ENCODE measurements at places on chromosomes 7 and 10.

GRCh38 chr7:36355490-36355889 lies 34.2 kb upstream of the ANLN start:
- DNase-seq, result no peak

- no peak for DNase-seq
These were observed 36.5 kb downstream of the COA1 start for GRCh38 chr7:43692582-43693373.

DNA sequence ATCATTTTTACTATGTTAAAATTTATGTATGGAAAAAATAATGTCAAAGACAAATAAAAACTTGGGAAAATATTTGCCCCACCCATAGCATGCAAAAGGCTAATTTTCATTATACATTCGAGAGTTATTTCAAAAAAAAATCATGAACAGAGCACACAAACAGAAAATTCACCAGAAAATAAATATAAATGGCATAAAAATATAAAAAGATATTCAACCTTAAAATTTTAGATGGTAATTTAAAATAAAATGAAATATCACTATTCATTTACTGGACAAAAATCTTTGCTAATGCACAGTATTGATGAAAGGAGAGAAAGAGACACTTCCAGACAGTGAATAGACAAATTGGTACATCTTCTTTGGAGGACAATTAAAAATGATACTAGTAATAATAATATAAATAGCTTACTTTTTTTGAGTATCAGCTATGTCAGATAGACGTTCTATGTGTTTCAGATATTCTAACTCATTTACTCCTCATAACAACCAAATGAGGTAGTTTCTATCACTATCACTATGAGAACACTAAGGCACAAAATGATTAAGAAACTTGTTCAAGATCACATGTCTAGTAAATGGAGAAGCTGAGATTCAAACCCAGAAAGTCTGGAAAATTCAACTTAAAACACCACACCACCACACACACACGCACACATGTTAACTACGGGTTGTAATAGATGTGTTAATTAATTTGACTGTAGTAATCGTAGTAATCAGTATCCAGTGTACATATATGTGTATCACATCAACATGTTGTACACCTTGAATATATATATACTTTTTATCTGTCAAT lies 63.0 kb downstream of the CCDC71L start:
- no peak for DNase-seq

GRCh38 chr7:18030758-18031157 lies 3.1 kb upstream of the PRPS1L1 start:
- no peak for DNase-seq

DNA sequence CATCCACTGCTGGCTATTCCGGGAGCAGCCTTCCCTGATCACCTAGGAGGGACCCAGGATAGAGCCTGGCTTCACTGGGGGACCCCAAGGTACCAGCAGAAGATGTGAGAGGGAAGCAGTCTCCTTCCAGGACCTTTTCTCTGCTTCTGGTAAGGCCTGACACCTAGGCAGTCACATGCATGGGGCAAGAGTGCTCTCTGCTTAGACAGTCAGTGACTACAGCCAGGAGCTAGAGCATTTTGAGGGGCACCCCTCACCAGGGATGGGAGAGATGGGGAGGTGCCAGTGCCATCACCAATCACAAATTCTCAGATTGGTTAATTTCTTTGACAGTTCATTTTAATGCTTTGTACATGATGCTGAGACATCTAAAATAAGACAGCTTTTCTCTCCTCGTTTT lies 13.9 kb upstream of the ADO start:
- DNase-seq, result no peak

- no peak for DNase-seq
These were observed 373.5 kb downstream of the SEMA3D start for GRCh38 chr7:84813376-84813775.

GRCh38 chr10:97188261-97188711 lies 2.5 kb upstream of the SLIT1 start:
- DNase-seq, result no peak

GRCh38 chr7:101363734-101364374 lies 1.2 kb downstream of the COL26A1 start:
- DNase-seq, result peak; percentile 54

DNA sequence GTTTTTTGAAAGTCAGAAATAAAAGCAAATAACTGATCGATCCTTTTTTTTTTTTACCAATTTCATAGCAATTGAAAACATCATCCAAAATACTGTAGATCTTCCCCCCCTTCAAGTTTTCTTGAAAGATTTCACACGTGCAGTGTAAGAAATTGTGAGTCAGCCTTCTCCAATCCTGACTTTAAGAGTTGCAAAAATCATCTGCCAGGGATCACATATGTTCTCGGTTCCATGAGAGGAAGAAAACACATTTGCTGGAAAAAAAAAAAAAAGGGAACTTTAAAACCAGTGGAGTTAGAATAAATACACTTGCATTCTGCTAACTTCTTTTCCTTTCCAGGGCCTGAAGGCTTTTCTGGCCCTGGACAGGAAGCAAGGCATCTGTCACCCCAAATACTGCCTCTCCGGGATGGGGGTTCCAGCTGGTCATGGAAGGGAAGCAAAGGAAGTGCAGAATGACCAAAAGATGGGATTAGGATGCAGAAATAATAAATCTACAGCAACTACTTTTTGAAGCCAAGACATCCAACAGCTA lies 198.4 kb upstream of the KIAA1217 start:
- DNase-seq, result no peak

DNA sequence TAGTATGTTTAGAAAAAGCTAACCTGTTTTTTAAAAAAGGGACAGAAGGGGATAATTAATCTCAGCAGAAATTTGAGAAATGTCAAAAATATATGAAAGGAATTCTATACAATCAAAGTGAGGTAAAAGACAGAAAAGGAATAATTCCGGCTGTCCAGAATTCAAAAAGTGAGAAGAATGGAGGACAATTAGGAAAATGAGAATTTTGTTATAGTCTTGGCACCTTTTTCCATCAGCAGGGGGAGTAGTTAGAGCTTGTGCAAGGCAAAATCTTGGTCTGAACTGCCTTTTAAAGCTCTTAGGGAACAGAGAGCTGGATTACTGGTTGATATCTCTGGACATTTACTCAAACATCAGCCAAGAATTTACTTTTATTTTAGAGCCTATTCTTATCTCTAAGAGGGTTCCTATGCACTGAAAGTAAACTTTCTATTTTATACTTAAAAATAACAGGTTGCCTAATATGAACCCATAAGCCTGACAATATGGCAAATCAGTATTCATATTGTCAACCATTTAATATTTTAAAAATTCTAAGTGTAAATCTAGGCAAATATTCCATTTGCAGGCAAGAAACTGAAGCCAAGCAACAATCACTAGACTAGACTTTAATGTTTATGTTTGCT lies 185.6 kb downstream of the ANK3 start:
- DNase-seq, result no peak

GRCh38 chr10:91683975-91684374 lies 51.1 kb upstream of the PPP1R3C start:
- DNase-seq, result no peak

DNA sequence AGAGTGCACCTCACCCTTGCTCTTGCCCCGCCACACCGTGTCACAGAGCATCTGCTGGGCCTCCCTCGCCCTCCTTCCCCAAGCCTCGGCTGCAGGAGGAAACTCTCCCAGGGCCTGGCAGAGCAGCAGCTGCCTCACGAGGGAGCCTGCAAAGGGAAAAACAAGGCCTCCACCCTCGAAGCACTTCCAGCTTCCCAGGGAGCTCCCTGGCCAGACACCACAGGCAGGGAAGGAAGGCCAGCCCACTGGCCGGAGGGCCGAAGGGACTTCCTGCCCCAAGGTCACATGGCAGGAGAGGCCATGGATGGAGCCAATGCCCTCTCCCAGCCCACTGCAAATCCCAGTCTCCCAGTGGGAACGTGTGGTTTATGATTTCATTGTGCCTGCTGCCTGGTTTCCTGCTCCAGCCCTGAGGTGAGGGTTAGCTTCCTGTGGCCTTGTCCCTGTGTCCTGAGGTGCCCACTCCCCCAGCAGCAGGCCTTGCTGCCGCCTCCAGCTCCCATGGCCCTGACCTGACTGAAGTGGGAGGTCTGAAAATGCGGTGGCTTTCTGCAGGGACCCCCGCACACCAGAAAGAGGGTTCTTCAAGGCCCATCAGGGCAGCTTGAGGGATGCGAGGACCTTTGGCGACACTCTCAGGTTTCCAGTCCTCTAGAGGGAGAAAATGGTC lies 100.5 kb upstream of the PPIF start:
- DNase-seq, result no peak

DNA sequence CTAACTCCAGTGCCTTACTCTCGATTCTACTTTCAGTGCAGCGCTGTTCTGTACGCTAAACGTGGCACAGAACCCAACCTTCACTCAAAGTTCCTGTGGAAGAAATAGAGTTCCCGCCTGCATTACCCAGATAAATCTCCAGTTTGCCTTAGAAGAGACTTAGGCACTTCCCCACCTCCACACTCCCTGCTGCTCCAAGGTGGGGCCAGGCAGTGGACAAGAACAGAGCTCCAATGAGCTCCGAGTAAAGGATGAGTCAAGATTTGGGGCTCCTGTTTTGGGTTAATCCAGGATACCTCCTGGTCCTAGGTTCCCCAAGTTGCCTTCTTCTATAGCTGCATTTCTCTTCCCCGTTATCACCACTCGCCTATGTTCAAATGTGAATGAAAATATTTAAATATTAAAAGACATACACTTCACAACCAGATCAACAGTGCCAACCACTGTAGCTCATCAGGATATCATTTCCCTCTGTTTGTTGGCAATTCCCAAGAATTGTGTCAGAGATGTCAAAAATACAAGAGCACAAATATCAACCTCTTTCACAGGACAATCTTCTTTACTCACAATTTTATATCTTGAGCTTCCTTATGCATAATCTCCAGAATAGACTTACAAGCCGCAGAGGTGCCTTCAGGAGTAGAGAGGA lies 48.0 kb downstream of the MALSU1 start:
- no peak for DNase-seq

DNA sequence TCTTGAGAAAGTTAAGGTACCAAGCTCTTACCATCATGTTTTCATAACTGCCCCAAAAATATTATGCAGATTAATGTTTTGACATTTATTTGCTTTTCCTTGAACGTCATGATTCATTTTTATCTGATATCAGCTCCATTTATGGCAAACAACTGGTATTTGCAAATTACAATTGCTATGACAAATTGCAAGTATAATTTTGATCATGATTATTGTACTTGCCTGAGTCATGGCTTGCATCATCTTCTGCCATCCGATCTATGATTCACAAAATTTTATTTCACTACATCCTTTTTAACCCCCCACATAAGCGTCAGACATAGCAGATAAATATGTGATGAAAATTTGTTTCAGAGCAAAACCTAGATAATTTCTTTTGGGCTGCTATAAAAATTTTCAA lies 155.0 kb downstream of the STK31 start:
- no peak for DNase-seq

DNA sequence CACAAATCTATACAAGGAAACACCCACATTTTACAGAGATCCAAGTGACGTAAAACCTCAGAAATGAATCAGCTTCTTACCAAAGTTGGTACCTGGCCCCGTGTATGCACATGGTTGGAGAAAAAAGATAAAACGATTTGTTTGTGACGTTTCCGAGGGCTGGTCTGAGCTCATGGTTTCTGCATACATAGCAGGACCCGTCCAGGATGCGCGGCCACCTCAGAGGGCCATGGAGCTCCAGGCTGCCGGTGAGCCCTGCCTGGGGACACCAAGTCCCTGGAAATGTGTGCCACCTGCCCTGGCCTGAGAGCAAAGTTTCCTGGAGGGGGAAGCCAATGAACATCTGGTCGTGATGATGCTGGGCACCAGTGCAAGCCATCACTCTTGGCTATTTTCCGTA lies 402.6 kb upstream of the MKI67 start:
- no peak for DNase-seq

- DNase-seq, result no peak
These were observed 65.9 kb upstream of the FZD1 start for GRCh38 chr7:91198371-91198770.

GRCh38 chr7:126483972-126484371 lies 768.8 kb downstream of the GRM8 start:
- no peak for DNase-seq

GRCh38 chr7:77687747-77688144 lies 8.5 kb upstream of the RSBN1L start:
- DNase-seq, result no peak

GRCh38 chr7:35630024-35630972 lies 64.6 kb downstream of the HERPUD2 start:
- DNase-seq, result no peak

GRCh38 chr10:97789770-97790397 lies 18.1 kb upstream of the SFRP5 start:
- no peak for DNase-seq

GRCh38 chr10:67004690-67005089 lies 78.9 kb downstream of the LRRTM3 start:
- no peak for DNase-seq

- no peak for DNase-seq
These were observed 51.0 kb downstream of the FAM171A1 start for GRCh38 chr10:15320118-15320517.

GRCh38 chr10:4725917-4726606 lies 99.9 kb upstream of the AKR1E2 start:
- no peak for DNase-seq

- peak; percentile 22 for DNase-seq
These were observed 24.6 kb upstream of the ITGA8 start for GRCh38 chr10:15744217-15744865.

DNA sequence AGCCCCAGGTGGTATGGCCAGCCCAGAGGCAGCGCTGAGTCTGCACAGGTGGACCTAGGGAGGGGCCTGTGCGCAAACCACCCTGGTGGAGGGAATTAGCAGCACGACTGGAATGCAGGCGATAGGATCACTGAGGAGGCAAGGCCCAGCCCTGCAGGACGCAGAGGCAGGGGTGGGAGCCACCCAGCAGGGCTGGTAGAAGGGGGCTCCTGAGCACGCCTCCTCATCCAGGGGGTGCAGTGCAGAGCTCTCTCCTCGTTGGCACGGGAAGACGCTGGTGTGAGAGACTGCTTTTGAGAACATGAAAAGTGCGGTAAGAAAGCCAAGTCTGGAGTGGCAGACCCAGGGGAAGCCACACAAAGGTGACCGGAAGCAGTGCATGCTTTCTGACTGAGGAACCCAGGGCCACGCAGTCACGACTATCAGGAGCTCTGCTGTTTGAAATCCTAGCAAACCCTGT lies 6.0 kb downstream of the FXYD4 start:
- DNase-seq, result no peak

DNA sequence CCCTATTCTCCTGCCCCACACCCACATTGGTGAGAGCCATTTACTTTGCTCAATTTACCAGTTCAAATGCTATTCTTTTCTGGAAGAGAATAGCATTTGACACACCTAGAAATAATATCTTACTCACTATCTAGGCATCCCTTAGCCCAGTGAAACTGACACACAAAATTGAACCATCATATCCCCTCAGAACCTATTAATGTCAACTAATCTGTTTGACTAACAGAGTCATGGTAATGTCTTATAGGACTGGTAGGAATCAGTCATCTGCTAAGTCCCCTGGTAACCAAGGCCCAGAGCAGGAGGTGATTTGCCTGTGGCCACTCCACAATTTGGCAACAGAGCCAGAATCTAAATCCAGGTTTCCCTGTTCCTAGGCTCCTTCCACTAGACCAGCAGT lies 63.3 kb downstream of the PPP1R3C start:
- DNase-seq, result no peak

GRCh38 chr7:139737221-139738100 lies 40.3 kb downstream of the HIPK2 start:
- peak; percentile 12 for DNase-seq

Data from stimulated activated CD4-positive, alpha-beta T cell treated with anti-CD3 and anti-CD28 coated beads, Interleukin-4, amount 100 ng/mL, for 48 hours (primary cell).